NCI-H2081 (cell line): ENCODE measurements at places on chromosomes 2 and 18.
A peak's percentile ranks its signal among the peaks of the same experiment; 100 is the strongest.

DNA sequence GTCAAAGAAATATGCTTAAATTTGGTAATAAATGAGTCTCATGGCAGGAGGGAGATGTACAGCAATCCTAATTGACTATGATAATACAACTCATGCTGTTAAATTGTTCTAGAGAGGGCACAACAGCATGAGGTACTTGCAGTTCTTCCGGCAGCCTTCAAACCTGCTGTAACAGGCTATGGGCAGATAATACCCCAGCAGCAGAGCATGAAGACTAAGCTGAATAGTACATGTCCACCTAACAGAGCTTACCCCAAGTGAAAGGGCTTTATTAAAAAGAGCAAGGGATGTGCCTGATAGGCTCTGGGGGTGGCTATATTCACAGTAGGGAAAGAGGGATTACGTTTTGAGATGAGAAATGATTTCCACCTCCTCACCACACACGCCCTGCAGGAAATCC is 28.9 kb downstream of the MRO start:
- no peak for DNase-seq

DNA sequence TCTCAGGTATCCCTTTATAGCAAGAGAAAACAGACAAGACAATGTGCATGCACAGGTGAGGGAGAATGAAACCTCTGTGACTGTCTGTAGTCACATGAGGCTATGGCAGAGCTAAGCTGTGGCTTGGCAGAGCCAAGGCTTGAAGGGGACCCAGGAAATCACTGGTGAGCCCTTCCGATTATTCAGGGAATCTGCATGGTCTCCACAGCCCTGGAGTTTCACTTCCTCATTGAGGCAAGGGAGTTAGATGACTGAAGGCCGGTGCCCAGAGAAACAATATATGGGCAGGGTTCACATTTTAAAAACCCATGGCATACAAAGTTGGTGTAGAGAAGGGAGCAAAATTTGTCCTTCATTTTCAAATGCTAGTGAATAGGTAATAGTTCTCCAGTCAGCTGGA is 144.4 kb upstream of the REV1 start:
- no peak for DNase-seq

GRCh38 chr2:233152541-233152940 is 92.4 kb downstream of the INPP5D start:
- peak; percentile 7 for DNase-seq

DNA sequence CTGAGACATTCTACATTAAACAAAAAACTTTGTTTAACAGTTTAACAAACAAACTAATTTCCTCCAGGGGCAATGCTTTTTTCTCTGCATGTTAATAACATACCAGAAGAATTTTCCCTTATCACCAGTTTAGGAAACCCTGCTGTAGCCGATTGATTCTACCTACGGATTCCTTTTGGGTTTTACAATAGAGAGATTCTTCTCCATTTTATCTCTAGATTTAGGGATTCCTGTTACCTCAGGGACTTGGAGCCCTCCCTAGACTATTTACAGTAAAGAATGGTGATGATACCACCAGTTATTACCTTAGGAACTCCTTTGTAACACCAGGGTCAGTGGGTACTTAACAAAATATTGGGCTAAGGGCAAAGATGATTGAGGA is 5.3 kb upstream of the ERICH2 start:
- no peak for DNase-seq

DNA sequence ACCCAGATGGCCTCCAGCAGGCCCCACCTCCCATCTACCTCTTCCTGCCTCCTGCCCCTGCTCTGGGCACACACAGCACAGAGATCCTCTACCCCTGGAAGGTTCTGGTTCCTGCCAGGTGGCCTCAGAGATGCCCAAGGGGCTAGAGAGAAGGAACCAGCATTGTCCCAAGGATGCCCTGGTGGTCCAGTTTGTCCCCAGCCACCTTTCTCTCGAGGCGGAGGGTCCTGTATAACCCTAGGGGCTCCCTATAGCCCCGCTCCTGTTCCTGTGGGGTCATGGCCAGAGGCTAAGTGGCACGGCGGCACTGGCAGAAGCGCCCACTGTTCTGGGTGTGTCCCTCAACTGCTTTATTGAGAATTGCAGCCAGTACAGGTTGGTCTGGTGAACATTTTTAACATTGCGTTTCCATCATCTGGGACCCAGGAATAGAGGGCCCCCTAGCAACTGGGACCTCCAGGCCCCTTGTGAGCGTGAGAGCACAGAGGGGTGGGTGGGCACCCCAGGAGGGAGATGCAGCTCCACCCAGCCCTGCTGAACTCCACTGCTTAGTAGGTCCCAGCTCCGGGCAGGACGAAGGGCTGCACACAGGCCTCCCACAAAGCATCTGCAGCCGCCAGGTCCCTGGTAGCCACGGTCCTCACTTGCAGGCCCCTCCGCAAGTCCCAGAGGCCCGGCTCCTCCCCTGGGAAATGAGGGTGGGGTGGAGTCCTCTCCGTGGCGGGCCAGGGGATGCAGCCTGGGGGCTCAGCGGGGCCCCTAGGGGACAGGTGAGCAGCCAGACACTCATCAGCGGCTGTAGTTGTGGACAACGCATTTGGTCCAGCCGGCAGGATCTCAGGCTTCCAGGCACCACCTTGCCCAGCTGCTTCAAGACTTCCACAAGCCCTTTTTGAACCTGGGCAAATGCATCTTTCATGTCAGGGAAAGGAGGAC is 33.1 kb downstream of the GPC1 start:
- DNase-seq: no peak

GRCh38 chr2:152632736-152633135 is 84.5 kb downstream of the PRPF40A start:
- DNase-seq: no peak

- DNase-seq: no peak
These were observed 44.1 kb upstream of the ACKR3 start for GRCh38 chr2:236525411-236525997.

DNA sequence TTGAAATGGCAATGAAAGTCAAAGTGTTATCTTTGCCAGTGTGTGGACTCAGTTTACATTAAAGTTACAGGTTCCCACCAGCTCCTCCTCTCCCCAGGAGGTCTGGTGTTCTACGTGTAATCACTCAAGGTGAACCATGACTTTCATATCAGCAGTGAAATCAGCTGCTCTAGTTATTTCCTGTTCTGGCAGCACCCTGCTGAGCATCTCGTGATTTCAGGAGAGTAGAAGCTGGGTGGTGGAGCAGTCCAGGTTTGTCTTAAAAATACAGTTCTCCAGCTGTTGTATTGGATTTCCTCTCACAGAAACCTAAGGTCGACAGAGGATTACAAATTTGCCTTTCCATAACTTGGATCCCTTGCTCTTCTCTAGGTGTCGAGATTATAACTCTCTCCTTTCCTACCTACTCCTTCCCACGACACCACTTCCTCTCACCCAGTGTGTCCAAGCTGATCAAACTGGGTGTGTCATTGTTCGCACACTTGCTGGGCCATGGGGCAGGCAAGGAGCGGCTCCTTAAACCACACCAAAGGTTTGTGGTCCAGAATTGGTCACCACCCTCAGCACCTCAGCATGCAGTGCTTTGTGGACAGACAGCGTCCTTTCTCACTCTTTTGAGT is 13.0 kb upstream of the ARHGAP25 start:
- no peak for DNase-seq

- no peak for DNase-seq
These were observed 20.0 kb upstream of the SGPP2 start for GRCh38 chr2:222404151-222404905.

DNA sequence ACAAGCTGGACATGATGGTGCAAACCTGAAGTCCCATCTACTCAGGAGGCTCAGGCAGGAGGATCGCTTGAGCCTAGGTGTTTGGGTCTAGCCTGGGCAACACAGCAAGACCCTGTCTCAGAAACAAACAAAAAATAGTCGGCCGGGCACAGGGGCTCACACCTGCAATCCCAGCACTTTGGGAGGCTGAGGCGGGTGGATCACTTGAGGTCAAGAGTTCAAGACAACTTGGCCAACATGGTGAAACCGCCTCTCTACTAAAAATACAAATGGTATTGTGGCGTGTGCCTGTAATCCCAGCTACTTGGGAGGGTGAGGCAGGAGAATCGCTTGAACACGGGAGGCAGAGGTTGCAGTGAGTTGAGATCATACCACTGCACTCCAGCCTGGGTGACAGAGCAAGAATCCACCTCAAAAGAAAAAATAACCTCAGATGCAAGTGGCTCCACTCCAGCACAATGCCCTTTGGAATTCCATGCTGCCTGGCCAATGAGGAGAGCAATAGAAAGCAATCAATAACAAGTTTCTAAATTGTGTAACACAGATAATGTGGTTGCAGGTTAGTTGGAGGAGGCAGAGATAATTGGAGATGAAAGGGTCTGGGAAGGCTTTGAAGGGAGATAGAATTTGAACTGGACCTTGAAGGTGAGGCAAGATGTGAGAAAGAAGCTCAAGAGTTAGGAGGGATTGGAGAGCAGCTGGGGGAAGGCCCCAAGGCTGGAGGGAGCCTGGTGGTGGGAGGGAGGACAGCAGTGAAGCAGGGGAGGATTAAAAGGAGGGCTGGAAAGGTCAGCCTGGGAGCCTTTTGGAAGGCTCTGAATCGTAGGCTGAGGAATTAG is 6.0 kb downstream of the TTC31 start:
- DNase-seq: no peak

DNA sequence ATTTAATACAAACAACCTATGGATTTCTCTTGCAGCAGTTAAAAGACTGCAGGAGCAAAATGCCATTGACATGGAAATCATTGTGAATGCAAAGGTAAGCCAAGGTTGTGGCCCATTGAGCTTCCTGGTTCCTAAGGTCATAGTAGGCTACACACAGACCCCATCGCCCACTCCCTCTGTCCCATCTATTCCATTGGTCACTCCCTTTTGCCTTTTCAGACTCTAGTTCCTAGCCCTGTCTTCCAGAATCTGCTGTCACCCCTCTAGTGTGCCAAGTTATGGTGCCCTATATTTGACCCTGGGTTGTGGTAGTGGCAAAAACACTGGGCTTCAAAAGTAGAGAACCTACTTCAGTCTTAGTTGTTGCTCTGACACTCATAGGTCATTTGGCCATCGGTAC is 44.7 kb downstream of the UGP2 start:
- no peak for DNase-seq

- no peak for DNase-seq
These were observed 27.5 kb downstream of the FIGN start for GRCh38 chr2:163708265-163708664.

DNA sequence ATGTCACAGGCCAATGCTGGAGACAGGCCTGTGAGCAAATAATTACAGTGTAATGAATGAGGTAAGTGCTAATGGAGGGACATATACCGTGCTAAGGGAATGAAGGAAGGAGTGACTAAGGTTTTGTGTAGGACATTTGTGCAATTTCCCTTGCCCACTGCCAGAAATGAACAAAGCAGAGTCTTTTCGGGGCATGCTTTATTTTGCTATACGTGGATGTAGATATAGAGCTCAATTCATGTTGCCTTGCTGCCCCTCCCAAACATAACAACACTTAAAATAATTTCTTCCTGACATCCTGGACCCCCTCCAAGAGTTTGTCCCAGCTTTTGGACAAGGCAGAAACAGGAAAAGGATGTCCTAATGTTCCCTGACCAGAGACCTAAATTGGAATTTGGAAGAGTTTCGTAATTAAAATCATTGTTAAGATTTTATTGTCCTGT is 23.7 kb upstream of the CD28 start:
- DNase-seq: no peak

- DNase-seq: no peak
These were observed 298.0 kb upstream of the SOX11 start for GRCh38 chr2:5394223-5394622.

- DNase-seq: no peak
These were observed 425.4 kb upstream of the TRIB2 start for GRCh38 chr2:12291303-12291702.

DNA sequence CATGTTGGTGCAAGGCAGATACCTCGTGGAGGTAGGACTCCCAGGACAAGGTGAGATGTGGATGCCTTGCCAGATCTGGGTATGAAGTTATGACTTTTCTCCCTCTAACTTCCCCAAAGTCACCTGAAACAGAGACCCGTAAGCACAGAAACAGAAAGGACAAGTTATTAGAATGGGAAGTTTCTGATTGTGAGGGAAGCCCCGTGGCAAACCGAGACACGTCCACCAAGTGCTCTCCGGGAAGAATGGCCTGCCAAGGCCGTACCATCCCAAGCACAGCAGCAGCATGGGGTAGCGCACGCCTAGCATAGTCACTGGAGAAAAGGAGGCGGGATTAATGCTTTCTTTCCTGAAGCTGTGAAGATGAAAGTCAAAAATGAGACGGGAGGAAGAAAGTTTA is 110.6 kb downstream of the ZNF532 start:
- no peak for DNase-seq

- DNase-seq: no peak
These were observed 176.4 kb upstream of the MYT1L start for GRCh38 chr2:2507417-2507997.

DNA sequence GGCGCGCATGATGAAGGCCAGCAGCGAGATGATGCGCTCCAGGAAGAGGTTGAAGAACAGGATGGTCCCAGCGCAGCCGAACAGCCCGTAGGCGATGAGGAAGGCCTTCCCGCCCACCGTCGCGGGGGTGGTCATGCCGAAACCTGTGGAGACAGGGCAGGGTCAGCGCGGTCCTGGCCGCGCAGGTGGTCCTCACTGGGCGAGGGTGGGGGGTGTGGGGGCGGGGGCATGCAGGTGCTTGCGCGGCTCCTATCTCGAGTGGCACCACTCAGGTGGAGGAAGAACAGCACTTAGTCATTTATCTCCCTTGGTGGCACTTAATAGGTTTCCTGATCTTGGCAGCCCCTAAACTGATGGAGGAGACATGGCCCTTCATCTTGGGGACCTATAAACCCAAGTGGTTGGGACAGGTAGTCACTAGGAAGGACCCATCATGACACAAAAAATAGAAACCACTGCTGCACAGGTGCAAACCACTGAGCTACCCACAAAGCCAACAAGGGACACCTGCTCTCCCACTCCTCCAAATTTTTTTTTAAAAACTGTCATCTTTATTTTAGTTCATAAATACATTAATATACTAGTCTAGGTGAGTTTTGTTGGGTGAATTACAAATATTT is 118.8 kb downstream of the MSH2 start:
- no peak for DNase-seq

- DNase-seq: no peak
These were observed 119.2 kb upstream of the ACVR1C start for GRCh38 chr2:157747695-157748370.

- no peak for DNase-seq
These were observed 25.4 kb upstream of the MGAT5 start for GRCh38 chr2:134228493-134228903.

DNA sequence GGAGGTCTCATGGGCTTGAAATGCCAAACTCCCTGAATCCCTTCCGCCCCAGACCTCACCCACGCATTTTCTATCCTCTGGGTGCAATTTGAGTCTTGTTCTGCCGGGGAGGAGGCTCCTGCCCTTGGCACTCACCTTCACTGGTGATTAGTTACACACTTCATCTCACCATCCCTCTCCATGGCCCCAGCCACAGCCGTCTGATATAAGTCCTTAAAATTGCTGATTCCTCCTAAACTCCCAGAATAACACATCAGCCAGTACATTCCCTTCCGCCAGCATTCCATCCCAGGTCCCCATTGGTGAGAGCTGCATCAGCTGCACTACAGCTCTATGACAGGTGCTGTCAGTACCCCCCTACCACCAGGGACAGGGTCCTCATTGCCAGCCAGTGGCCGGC is 3.9 kb downstream of the TIMM21 start:
- no peak for DNase-seq
